RPMI7951 (cell line): ENCODE measurements at places on chromosomes 11 and 22. TPM values are rescaled to one million over a fixed set of nuclear protein-coding genes. Genes with fewer than 3 reads are reported as not detected.
A peak's percentile ranks its signal among the peaks of the same experiment; 100 is the strongest.

- DNase-seq: no peak
These were observed 3.4 kb downstream of the ARSA start for GRCh38 chr22:50624347-50625130.

Gene MGAT3
- total RNA-seq: not detected in 2 replicates

GRCh38 chr11:12862696-12863469, 146.2 kb upstream of the RASSF10 start:
- peak; percentile 71 for DNase-seq

GRCh38 chr11:123249354-123249753, 54.3 kb upstream of the CLMP start:
- peak; percentile 58 for DNase-seq

Gene FAM227A
- total RNA-seq: 1.3 and 2.3 TPM in 2 replicates

- DNase-seq: no peak
These were observed 95.6 kb downstream of the AMBRA1 start for GRCh38 chr11:46498179-46498578.

Gene ANO5
- not detected in 2 replicates for total RNA-seq

- DNase-seq: no peak
These were observed 35.3 kb upstream of the GNB1L start for GRCh38 chr22:19889951-19890350.

Gene RASSF10
- 0.12 and 0.20 TPM in 2 replicates for total RNA-seq

Gene SYNGR1
- total RNA-seq: 7.0 and 14.8 TPM in 2 replicates

Gene NOX4
- total RNA-seq: 0.24 and 2.1 TPM in 2 replicates

DNA sequence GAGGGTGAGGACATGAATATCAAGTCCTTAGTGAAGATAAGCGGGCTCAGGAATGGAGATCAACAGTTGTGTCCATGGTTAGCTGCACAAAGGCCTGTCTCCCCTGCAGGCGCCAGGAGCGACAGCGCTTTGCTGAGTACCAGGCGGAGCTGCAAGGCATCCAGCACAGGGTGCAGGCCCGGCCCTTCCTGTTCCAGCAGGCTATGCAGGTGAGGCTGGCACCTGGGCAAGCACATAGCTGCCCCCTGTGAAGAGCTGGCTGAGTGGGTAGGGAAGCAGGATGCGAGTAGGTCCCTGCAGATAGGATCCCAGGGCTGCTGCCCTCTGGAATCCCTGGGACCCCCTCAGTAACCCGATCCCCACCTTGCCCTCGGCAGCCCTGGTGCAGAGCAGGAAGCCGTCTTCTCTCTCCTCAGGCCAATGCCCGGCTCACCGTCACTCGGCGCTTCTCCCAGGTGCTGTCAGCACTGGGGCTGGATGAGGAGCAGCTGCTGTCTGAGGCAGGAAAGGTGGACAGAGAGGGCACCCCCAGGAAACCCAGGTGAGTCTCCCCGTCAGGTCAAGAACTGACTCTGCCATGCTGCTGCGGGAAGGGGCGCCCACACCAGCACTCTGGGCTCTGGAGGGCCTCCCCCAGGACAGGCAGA, 2.6 kb upstream of the SART1 start:
- no peak for DNase-seq

Gene ZFP91
- 64.2 and 77.3 TPM in 2 replicates for total RNA-seq

Gene OR10D3
- total RNA-seq: not detected in 2 replicates

Gene ADM2
- 0.20 and 0.24 TPM in 2 replicates for total RNA-seq

- peak; percentile 28 for DNase-seq
These were observed 1.3 kb downstream of the MACROD1 start for GRCh38 chr11:64164392-64165312.

GRCh38 chr11:72958791-72959190, 144.6 kb downstream of the ATG16L2 start:
- peak; percentile 5 for DNase-seq

- DNase-seq: peak; percentile 57
These were observed 150.5 kb downstream of the FEZ1 start for GRCh38 chr11:125345421-125346178.

DNA sequence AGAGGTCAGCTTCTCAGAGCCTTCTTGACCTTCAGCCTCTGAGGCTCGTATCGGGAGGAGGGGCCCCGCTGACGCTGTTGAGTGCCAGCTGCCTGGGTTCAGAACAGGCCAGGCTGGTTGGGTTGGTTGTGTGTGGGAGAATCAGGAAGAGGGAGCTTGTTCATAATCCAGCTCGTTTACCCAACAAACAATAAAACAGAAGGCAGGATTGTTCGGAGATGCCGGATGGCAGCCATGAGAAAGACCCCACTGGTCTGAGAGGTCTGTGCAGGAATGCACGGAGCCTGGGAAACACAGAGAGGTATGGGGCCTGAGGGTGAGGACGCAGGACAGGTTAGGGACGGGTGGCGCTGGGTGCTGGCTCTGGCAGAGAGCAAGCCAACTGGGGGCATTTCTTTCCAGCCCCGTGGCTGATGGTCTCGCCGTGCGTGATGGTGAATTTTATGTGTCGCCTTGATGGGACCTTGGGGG, 31.6 kb upstream of the SHANK2 start:
- no peak for DNase-seq

GRCh38 chr22:25048659-25049647, 96.4 kb downstream of the KIAA1671 start:
- DNase-seq: peak; percentile 69

DNA sequence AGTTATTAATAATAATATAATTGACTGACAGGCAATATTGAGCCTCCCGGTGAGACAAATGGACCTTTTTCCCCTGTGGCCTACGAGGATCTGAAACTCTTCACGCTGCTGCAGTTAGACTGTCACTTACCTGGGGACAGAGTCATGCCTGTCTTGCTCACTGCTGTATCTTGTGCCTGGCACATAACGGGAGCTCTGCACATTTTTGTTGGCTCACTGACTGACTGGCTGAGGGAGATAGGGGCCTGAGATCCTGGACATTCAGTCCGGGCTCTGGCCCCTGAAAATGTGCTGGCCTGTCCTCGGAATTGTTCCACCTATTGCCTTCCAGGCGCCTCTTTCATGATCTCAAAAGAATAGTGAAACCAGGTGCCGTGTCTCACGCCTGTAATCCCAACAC, 743 bp upstream of the CD3D start:
- DNase-seq: no peak

DNA sequence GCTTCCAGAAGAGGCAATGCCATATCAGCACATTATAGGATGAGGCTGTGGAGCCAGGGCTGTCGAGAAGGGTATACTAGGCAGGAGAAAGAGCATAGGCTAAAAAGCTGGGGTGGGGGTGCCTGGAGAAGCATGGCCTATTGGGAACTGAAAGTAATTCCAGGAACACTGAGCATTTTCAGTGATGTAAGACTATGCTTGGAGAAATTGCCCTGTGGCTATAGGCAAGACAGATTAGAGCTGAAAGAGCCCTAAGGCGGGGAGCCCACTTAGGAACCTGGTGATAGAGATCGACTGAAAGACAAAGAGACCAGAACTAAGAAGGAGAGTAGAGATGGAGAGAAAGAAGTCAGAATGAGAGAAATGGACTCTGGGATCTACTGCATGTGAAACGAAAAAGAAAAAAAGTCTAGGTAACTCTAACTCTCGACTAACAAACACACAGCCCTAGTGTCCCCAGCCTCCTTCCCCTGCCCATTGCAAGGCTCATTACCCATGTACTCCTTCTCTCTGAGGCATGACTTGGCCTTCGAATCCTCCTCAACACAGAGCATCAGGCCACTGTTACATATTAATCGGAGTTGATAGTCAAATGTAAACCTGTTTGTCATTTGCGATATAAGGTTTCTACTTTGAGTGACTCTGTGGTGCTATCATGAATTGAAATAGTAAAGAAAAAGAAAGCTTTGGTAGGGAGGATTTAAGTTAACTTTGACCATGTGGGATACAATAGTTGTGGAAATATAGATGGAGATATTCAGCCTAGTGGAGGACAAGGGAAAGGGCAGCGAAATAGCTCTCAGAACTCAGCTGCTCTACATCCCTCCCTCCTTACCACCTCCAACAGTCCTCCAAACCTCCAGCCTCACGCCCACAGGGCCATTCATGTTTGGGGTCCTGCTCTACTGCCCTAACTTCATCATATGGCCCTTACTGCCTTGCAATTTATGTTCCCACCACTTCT, 52.3 kb upstream of the BMAL1 start:
- DNase-seq: no peak

- no peak for DNase-seq
These were observed 38.2 kb downstream of the FAM168A start for GRCh38 chr11:73559743-73560142.

DNA sequence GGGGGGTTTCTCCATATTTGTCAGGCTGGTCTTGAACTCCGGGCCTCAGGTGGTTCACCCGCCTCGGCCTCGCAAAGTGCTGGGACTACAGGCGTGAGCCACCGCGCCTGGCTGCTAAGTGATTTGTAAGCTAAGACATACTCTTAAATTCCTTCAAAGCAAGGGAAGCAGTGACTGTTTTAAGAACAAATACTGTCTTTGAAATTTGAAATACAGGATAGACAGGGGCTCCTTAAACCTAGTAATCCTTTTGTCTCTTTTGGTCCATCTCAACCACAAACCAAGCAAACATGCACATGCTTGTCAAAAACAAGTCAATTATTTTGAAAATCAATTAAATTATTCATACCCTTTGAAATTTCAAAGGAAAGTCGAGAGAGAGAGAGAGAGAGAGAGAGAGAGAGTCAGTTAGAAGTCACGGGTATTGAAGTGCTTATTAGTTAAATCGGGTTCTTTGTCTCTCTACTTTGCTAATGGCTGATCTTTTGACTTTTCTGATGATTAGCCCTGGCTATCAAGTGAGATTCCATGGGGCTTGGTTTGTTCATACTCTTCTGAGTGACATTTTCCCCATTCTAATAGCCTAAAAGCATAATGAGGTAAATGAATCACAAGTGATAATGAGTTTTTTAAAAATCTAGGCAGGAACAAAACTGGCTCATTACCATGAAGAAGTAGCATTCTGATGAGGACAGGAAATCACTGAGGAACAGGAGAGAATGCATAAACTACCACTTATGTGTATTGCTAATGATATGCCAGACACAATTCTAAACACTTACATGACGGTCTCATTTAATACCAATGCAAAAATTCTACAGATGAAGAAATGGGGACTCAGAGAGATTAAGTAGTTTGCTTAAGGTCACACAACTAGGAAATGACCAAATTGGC, 48.0 kb downstream of the MCHR1 start:
- DNase-seq: no peak

- no peak for DNase-seq
These were observed 332.7 kb downstream of the CASP12 start for GRCh38 chr11:104565583-104565961.

GRCh38 chr22:44026066-44026629, 2.0 kb downstream of the PARVB start:
- peak; percentile 48 for DNase-seq

Gene FGF4
- total RNA-seq: not detected in 2 replicates

- DNase-seq: no peak
These were observed 4.5 kb upstream of the JAML start for GRCh38 chr11:118229274-118229847.

Gene ADAMTS8
- not detected in 2 replicates for total RNA-seq

DNA sequence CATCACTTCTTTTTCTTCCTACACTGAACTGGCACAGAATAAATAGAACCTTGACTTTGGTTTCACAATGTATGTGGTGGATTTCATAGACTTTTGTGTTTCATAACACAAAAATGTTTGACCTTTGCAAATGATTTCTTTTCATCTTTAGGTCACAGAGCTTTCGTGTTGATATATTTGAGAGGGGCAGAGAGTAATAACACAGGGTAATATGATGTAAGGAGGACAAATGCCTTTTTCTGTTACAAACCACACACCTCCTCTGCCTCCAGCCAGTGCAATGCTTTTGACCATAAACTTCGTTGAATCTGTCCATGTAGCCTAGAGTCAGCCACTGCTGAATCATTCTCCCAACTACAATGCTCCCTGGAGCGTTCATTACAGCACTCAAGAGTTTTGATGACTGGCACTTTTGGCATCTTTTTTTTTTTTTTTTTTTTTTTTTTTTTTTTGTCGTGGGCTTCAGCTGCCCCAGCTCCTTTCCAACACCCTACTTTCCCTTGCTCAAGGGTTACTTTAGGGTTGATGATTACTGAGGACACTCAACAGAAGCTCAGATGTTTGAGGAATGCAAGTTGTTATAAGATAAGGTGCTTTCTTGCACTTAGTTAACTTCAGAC, 11.4 kb upstream of the CAT start:
- peak; percentile 91 for DNase-seq

DNA sequence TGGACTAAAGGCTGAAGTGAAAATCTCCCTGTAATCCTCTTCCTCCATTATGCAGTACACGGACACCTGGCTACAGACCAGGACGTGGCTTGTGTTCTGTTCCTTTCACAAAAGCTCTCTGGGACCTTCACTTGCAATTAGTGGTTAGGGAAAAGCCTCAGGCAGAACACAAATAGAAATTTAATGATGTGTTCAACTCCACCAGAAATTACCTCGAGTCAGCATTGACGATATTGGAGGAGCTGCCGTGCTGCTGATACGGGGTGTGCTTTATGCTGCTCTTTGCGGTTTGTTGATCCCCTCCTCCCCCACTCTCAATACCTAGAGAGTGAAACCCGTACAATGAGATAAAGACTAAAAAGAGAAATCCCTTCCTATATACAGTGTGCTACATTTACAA, 48.9 kb downstream of the POLD3 start:
- peak; percentile 19 for DNase-seq

Gene CFAP300
- total RNA-seq: 1.6 and 3.2 TPM in 2 replicates

DNA sequence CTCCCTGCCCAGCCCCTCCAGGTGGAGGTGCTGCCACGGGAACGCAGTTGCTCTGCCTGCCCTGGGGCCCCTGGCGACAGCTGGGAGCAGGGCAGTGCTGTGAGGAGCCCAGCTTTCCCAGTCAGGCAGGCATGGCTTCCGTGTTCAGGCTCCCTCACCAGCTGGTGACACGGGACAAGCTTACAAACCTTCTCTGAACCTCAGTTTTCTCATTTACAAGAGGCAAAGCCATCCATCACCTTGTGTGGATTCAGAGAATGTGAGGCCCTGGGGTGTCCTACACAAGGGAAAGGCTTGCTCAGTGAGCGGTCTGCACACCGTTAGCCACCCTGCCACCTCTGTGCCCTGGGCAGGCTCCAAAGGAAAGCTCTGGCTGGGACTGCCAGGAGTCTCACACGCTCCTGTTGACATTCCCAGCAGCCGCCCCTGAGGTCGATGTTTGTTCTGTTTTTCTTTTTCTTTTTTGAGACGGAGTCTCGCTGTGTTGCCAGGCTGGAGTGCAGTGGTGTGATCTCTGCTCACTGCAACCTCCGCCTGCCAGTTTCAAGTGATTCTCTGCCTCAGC, 23.5 kb downstream of the SUN2 start:
- DNase-seq: no peak
